GM23248 (cell line): ENCODE measurements at places on chromosomes 2 and 18. TPM values are rescaled to one million over a fixed set of nuclear protein-coding genes. Genes with fewer than 3 reads are reported as not detected.

DNA sequence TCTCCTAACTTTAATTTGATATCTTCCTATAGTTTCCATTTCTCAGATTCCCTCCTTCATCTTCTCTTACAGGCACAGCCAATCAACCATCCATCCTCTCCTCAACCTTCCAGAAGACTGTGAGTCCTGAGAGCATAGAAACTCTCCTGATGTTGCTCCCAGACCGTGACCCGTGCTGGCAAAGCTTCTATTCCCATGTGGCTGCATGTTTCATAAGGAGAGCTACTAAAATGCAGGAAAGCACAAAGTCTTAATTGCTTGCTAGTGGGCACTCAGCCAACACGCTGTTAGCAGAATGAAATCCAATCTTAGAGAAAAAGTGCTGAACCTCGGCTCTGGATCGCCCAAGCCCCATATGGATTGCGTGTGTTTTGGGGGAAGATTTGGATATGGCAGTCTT is 1244.7 kb upstream of the ZEB2 start:
- no peak for DNase-seq

GRCh38 chr2:160590664-160591063 is 97.1 kb upstream of the RBMS1 start:
- peak; percentile 30 for DNase-seq

GRCh38 chr2:231332388-231332787 is 63.1 kb upstream of the B3GNT7 start:
- DNase-seq, result no peak

- peak; percentile 41 for DNase-seq
Observed at GRCh38 chr2:30404319-30405259, 42.5 kb upstream of the LCLAT1 start.

- no peak for DNase-seq
Observed at GRCh38 chr2:26850000-26850431, 2.1 kb downstream of the DPYSL5 start.

DNA sequence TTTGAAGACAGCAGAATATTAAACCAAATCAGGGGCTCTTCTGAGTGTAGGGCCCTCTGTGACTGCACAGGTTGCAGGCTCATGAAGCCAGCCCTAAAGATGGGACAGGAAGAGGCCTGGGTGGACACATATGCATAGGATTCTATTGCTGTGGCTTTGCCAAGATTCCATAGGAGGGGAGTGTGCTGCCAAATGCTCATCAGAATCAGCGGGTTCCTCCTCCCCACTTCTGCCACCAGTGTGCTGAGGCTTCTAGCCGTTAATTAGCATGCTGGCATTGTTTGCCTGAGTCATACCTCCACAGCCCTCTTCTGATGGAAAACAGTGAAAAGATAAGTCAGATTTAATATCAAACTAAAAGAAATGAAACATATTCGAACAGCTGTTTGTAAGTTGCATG is 103.9 kb upstream of the TMEFF2 start:
- no peak for DNase-seq

- DNase-seq, result no peak
Observed at GRCh38 chr2:102397209-102397608, 25.8 kb upstream of the IL18RAP start.

GRCh38 chr2:38504169-38504568 is 98.6 kb downstream of the HNRNPLL start:
- no peak for DNase-seq

GRCh38 chr2:69665152-69665551 is 21.6 kb upstream of the AAK1 start:
- DNase-seq, result no peak

DNA sequence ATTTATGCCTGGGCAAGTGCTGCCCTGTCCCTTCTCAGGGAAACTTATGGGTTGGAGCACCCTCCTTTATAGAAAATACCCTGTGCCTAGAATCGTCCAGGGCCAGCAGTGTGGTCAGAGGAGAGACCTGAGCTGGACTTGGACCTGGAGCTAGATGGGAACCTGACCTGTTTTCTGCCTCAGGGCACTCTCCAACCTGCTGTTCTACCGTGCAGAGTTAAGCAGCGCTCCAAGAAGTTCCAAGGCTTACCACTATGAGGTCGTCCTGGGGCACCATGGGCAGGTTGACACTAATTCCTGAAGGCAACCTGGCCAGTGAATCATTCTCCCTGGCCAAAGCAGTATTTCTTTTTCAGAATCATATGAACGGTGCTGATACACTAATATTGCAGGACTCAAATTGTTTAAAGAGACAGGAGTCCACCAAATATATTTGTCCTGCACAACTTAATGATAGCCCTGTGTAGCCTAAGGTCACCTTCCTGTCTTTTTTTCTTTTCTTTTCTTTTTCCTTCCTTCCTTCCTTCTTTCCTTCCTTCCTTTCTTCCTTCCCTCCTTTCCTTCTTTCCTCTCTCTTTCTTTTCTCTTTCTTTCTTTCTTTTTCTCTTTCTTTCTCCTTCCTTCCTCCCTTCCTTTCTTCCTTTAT is 455.4 kb upstream of the HNMT start:
- DNase-seq, result no peak

DNA sequence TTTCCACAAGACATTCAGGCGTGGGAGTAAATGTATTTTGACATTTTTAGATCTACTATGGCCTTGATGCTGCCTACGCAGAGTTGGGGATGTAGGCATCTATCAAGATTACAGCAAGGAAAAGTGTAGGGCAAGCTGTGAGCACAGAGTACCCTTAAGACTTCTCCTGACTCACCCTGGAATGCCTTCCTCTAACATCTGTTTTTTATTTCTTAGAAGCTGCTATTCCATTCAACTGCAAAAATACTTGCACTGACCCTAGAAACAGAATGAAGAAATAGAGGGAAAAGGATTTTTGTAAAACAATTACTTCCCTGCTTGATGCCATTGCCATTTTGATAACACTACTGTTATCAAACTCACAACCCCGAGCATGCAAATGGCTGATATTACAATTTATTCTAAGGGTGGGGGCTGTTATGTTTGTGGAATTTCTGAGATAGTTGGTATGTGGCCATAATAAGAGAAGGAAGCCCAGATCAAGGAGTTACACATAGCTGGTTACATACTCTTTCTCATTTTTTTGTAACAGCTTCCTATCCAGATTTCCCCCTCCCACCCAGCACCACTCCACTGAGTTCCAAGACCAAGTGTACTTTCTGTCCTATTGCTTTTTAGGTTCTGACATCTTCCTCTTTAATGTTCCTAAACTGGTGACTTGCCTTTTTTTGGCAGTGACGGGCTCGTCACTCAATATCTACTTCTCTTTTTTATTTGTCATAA is 6.0 kb upstream of the ROCK1 start:
- peak; percentile 92 for DNase-seq

GRCh38 chr2:8644605-8645175 is 37.2 kb upstream of the ID2 start:
- no peak for DNase-seq

GRCh38 chr18:8229040-8229439 is 380.2 kb upstream of the RAB12 start:
- DNase-seq, result no peak

GRCh38 chr2:105635564-105635963 is 109.1 kb upstream of the NCK2 start:
- DNase-seq, result no peak

DNA sequence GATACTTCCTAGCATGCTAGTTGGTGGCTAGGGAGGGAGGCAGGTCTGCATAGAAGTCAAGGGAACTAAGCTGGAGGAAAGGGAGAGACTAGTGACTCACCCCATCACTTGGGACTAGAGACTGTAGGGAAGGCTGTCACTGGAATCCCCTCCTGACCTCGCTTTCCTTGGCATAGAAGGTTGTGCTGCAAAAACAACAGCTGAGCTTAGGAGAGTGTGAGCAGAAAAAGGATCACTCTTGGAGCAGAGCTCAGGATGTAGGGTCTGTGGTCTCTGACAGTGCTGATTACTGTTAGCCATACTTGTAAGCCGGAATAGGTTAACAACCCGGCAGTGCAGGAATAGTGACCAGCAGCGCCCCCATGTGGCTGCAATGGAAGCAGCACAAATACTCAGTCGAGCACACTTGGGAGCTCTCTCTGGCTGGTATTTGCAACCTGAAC is 66.9 kb upstream of the SMAD2 start:
- DNase-seq, result no peak

DNA sequence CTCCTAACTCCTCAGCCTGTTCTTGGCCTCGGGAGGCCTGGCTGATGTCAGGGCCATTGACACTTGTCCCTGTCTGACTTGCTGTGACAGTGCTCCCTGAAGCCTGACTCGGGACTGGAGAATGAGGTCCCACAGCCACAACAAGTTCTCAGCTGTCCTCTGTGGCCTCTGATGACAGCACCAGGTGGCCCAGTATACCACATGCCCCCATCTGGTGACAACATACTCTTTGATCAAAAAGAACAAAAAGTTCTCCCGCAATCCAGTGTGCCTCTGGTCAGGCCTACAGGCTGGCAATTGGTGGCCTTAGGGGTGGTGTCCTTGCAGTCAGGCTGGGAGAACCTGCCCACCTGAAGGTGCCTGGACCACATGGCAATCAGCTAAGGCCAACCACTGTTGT is 102.6 kb downstream of the SEPTIN10 start:
- DNase-seq, result no peak

The OSR1 gene
- polyA plus RNA-seq, result 21.1 and 22.7 TPM in 2 replicates

The POMC gene
- 3.3 and 3.6 TPM in 2 replicates for polyA plus RNA-seq

The INPP5D gene
- polyA plus RNA-seq, result 0.13 and 0.23 TPM in 2 replicates

The GPR75 gene
- 0.16 and 0.23 TPM in 2 replicates for polyA plus RNA-seq

The ZDBF2 gene
- 2.5 and 3.0 TPM in 2 replicates for polyA plus RNA-seq

The RAD51AP2 gene
- not detected in 2 replicates for polyA plus RNA-seq

The EVX2 gene
- not detected in 2 replicates for polyA plus RNA-seq
